Head of caudate nucleus (tissue), 42 donors: ENCODE measurements at places on chromosomes 1 and 21.
A peak's percentile ranks its signal among the peaks of the same experiment; 100 is the strongest.

- DNase-seq, result no peak
Measured at GRCh38 chr1:93593854-93594602, 87.6 kb downstream of the BCAR3 start.

GRCh38 chr1:47694011-47694890 is 256.4 kb downstream of the FOXD2 start:
- DNase-seq, result peak; percentile 9

- peak; percentile 53 for DNase-seq
Measured at GRCh38 chr1:6587261-6588005, 7.6 kb downstream of the ZBTB48 start.

DNA sequence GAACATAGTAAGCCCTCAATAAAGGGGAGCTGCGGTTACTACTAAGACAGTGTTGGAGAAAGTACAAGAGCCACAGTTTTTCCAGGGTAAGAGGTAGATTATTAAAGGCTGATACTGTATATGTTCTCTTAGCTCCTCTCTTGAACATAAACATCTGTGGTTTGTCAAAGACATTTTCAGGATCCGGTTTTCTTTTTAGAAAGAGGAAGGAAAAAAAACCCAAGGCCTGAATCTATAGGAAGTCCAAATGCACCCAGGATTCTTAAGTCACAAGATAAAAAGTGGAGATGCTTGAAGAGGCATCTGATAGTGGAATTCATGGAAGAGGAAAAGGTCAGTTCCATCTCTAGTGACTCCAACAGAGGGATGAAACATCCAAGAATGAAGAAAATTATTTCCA is 24.6 kb upstream of the SLC45A3 start:
- no peak for DNase-seq

GRCh38 chr1:235703506-235703905 is 53.9 kb upstream of the GNG4 start:
- no peak for DNase-seq

GRCh38 chr1:54070171-54070837 is 16.9 kb downstream of the TCEANC2 start:
- DNase-seq, result no peak

- no peak for DNase-seq
Measured at GRCh38 chr1:181148636-181149035, 60.1 kb downstream of the IER5 start.

DNA sequence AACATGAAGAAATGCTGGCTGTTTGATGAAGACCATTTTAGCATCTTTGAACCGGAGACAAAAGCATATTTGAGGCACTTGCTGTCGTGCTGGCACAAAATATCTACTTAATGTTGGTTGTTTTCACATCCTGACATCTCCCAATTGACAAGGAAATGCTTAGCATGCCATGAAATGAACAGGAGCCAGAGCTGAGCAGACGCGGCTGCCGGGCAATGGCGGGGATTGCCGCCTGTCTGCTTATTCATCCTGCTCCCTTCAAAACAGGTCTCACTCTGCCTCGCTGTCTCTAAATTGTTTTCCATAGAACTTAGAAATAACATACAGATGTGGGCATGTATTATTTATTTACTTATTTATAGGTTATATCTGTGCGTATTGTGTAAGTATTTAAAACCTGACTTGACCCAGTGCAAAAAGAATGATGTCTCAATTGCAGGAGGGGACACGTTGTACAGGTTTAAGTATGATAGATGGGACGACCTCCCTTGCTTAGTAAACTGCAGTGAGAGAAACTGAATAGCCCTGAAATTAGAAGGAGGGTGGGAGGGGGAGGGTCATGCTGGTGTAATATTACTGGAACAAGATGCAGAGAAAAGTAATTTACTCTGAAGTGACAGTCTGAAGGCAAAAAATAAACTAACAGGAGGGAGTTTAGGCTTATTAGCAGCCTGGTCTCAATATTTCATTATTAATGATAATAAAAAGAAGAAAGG is 590.4 kb upstream of the PLXNA2 start:
- DNase-seq, result no peak

GRCh38 chr1:94693435-94693834 is 126.7 kb upstream of the SLC44A3 start:
- no peak for DNase-seq

DNA sequence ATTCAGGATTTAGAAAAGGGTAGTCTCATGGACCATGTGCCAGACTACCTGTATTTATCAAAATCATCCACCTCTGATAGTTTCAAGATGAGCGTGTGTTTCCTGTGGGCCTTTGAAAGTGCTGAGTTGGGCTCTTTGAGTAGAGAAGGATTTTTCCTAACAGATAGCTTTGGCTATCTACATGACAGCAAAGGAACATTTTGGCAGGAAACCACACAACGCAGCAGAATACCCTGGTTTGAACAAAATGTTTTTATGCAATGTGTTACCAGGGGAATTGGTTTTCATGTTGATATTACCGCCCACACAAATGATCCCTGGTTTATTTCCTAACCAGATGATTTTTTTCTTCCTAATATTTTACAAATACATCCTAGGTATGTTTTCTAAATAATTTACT is 431.4 kb downstream of the NEGR1 start:
- no peak for DNase-seq

- DNase-seq, result no peak
Measured at GRCh38 chr1:155882235-155882634, 22.9 kb downstream of the SYT11 start.

DNA sequence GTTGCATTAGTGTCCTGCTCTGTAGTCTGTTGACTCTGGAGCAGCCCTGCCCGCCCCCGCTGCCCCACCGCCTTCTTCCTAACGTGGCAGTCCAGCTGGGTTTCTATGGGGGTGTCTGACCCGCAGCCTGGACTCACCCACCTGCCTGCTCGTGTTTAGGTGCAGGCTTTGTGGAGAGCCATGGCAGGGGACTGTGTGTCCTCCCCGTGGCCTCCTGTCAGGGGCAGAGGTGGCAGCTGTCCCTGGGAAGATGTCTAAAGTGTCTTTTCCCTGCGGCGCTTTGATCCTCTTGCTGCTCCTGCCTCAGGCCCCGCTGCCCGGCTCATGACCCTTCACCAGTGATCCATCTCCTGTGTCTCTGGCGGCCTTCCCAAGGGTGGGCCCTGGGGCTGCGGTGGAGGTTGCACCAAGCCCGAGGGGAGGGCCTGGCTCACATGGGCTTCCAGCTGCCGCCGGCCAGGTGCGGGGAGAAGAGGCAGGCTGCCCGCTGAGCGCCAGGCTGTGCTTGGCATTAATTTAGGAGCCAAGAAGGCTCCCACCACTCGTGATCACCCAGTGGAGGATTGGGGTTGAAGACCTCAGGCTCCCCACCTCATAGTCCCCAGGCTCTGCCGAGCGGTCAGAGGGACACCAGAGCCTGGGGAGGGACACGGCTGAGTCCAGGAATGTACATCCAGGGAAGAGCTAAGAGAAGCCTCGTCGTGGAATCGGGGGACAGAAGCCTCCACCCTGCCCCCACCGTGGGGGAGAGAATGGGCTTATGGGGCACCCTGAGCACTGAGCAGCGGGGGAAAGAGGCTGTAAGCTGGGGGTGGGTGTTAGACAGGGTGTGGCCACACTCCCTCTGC is 44.1 kb downstream of the COL18A1 start:
- DNase-seq, result no peak

GRCh38 chr1:212313616-212314015 is 28.4 kb downstream of the PPP2R5A start:
- DNase-seq, result no peak

DNA sequence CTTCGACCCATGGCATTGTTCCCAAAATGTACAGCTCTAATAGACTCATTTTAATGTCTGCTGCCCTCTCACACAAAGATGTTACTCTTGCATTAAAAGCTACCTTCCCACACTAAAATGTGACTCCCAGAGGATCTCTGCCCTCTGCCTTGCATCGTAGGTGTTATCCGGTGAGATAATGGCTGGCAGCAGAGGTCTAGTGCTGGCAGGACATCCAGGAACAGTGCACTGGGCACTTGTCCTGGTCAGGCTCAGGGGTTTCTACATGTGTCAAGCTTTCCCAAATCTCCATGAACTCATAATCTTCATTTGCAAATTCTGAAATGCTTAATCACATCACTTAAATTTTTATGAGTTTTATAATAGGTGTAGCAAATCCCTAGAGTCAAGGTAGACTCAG is 310.6 kb downstream of the LRRIQ3 start:
- DNase-seq, result no peak

- no peak for DNase-seq
Measured at GRCh38 chr1:85128316-85128715, 72.5 kb downstream of the SYDE2 start.

GRCh38 chr1:24896596-24897262 is 33.3 kb downstream of the RUNX3 start:
- no peak for DNase-seq

DNA sequence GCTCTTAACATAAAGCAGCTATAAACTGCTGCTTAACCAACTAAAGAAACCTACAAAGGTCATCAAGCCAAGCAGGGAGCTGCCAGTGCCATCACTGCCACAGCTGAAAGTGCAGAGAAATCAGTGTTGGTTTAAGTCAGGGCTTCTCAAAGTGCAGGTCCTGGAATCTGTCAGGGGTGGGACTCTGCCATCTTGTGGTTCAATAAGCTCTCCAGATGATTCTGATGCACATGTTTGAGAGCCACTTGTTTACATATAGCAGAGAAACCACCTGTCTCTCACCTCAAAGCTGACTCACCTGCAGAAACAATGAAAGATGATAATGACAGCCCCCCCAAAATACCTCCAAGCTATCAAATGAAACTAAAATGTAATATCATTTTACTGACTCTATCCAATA is 49.3 kb downstream of the SH3GLB1 start:
- no peak for DNase-seq

- DNase-seq, result no peak
Measured at GRCh38 chr1:21824926-21825325, 12.9 kb downstream of the LDLRAD2 start.

GRCh38 chr1:226804907-226805759 is 65.3 kb upstream of the PSEN2 start:
- no peak for DNase-seq

DNA sequence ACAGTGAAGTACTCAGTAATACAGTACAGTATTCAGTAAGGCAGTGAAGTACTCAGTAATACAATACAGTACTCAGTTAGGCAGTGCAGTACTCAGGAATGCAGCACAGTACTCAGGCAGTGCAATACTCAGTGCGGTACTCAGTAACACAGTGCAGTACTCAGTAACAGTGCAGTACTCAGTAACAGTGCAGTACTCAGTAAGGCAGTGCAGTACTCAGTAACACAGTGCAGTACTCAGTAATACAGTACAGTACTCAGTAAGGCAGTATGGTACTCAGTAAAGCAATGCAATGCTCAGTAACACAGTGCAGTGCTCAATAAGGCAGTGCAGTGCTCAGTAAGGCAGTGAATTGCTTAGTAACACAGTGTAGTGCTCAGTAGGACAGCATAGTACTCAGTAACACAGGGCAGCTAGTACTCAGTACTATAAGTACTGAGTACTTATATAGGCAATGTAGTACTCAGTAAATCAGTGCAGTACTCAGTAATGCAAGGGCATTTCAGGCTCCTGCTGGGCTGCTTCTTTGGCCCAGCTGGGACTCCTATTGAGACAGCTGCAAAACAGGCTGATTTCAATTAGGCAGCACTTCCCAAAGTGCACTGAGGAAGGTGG is 411.3 kb downstream of the DISC1 start:
- DNase-seq, result no peak

GRCh38 chr1:50724626-50725286 is 235.3 kb downstream of the FAF1 start:
- DNase-seq, result no peak

GRCh38 chr1:5720936-5721335 is 271.3 kb downstream of the NPHP4 start:
- no peak for DNase-seq

DNA sequence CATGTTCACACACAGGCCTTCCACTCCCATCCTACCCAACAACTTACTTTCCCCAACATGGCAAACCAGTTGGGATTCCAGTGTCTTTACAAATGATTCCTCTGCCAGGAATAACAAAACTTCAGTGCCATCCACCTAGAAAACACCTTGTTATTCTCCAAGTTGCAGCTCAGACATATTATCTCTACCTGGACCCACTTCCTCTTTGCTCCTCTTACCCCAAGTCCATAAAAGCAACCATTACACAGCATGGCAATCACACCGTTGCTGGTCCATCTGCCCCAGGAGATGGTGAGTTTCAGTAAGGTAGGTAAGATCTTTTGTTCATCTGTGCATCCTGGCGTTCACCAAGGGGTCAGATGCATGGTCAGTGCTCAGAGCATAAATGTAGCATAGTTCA is 66.0 kb upstream of the CSF1 start:
- DNase-seq, result no peak

- DNase-seq, result no peak
Measured at GRCh38 chr1:165490175-165490574, 45.2 kb upstream of the RXRG start.

DNA sequence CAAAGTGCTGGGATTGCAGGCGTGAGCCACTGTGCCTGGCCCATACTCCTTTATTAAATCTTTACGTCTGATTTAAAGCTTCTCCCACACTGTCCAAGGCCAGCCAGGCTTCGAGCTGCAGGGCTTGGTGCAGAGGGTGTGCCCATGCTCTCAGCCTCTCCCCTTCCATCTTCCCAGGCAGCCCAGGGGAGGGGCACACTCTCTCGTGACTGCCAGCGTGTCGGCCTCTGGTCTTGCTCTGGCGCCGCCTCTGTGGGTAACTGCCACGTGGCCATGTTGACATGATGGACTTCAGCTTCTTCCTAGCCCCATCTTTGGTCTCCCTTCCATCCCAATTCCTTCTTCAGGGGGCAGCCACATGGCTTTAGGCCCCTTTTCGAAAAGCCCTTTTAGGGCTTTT is 4.7 kb downstream of the GPR137B start:
- no peak for DNase-seq

- no peak for DNase-seq
Measured at GRCh38 chr1:107541412-107541811, 400.6 kb downstream of the NTNG1 start.

GRCh38 chr1:212591922-212592321 is 16.6 kb upstream of the ATF3 start:
- DNase-seq, result no peak

- DNase-seq, result no peak
Measured at GRCh38 chr1:3236955-3237354, 168.0 kb downstream of the PRDM16 start.

DNA sequence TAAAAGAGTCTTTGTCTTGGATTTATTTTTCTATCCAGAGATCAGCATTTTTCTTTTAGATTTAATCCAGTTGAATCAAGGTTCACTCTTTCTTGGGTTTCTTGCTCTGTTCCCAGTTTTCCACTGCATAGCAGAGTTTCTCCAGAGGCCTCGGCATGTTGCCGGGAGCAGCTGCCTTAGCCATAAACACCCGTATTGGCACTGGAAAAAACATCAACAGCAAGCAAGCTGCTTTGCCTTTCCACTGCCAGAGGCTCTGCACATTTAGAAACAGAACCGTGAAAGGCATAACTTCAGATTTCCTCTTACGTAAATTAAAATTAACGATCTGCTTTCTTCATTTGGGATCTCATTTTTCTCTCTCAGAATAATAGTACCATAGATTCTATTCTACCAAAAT is 181.8 kb upstream of the L1TD1 start:
- no peak for DNase-seq
